ENCODE measurements at places on chromosomes 6 and 20.

DNA sequence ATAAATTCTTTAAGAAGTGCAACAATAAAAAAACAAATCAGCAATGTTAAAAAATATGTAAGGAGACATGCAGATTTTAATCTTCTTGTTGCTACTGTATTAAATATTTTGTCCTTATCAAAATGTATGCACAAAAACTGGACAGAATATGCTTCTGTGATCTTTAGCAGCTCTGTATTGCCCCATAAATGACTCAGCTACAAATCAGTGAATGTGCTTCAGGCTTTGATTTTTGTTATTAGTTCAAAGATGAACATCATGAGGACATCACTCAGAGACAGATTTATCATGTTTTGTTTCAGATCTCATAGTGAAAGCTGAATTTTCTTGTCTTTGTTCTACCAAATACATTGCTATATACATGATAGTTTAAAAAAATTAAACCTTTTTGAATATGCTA, 312.4 kb downstream of the GRIK2 start:
- no peak for DNase-seq

GRCh38 chr20:9490161-9490560, 24.2 kb upstream of the LAMP5 start:
- no peak for DNase-seq

DNA sequence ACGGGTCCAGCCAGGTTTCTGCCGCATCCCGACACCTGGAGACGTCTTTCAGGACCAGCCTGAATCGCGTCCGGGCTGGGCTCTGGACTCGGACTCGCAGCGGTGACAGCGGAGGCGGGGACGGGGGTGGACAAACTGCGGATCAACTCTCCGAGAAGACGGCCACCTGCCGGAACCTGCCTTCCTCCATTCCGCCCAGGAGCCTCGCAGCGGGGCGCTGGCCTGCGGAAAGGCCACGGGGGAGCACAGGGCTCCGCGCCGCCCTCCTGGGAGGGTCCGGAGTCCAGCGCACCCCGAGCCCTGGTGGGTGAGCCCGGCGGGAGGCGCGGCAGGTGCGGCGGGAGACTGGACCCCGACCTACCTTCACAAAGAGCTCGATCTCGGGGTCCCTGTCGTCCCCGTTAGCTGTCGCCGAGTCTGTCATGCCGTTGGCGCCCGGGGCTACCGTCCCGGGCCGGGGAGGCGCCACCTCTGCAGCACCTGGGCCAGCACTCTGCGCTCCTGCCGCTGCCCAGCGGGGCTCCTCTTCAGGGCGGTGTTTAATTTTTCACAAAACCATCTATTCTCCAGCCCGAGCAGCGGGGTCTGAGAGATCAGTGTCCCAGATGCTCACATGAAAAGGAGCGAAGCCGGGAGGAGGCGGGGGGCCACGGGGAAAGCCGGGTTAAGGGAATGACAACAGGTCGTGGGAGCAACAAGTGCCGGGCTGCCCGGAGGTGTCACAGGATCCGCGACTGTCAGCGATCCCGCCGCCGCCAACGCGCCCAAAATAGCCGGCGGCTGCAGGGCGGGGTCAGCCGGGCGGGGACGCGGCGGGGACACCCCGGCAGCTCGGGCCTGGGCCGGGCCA, at the start of gene CLIC5:
Gene CLIC5, minus strand, starts transcription at position 742 of the 850 bp plus-strand sequence. Its CDS starts 318 bp downstream, at position 424.
- DNase-seq = no peak

DNA sequence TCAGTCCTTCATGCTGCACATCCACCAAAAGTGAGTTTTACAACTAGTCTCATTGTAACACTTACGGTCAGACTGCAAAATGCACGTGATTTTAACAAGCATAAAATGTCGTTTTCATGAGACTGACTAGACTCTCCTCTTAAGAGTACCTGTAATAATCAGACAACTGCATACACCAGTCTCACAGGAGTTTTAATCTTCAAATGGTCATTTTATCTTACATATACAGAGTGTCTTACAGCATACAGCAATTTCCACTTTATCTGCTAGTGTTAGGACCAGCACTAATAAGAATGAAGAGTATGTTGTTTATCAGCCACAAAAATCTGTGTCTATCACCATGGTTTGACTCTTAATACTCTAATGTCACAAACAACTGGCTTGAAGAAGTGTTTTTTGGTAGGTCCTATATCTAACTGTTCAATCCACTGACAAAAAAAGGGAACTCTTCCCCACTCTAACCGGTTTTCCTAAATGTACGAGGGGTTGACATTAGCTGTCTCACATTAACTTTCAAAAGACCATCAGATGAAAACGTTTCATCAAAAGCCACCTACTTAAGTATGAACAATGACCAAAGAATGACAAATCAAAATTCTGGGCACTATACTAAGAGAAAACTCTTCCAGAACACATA, 1.5 kb upstream of the ASF1A start:
- no peak for DNase-seq

DNA sequence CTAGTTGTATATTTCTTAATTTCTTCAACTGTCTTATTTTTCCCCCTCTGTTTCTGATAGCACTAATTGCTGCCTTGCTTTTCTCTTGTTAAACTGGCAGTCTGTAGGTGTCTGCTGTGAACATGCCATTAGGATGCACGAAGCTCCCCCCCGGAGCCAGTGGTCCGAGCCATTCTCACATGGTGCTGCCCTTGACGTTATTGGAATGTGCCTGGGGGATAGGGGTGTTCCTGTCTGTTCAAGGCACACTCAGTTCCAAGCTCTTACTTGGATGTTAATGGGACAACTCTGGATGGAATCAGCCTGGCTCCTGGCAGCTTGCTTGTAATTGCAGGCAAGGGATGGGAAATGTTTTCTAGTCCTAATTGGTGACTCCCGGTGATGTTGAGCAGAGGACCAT, 68.4 kb downstream of the RREB1 start:
- DNase-seq = no peak

DNA sequence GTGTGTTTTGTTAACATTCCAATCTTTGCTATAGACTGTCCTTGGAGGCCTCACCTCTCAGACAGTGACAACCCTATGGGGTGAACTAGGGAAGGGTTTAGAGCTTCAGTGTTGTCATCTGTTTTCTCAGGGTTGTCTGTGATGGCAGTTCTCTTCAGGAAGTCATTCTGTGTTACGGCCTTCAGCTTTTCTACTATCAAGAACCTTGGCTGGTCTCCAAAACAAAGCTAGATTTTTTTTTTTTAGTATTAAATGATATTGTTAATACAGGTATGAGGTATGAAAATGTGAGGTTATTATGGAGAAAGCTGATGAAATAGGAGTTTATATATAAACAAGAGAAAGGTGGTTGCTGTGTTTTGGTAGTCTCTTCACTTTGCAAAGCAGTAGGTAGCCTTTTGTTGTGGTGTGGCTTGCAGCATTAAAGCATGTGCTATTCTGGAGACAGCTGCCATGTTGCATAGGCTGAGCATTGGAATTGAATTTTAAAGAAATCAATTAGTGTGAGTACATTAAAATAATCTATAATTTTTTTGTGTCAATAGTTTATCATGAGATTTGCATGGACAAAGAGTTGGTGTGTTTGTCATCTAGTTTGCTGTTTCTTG, 162.6 kb downstream of the CARMIL1 start:
- no peak for DNase-seq

GRCh38 chr20:47370850-47371782, 14.6 kb upstream of the ZMYND8 start:
- peak; percentile 50 for DNase-seq

- no peak for DNase-seq
These were observed 61.8 kb downstream of the EPB41L2 start for GRCh38 chr6:131001111-131001736.

DNA sequence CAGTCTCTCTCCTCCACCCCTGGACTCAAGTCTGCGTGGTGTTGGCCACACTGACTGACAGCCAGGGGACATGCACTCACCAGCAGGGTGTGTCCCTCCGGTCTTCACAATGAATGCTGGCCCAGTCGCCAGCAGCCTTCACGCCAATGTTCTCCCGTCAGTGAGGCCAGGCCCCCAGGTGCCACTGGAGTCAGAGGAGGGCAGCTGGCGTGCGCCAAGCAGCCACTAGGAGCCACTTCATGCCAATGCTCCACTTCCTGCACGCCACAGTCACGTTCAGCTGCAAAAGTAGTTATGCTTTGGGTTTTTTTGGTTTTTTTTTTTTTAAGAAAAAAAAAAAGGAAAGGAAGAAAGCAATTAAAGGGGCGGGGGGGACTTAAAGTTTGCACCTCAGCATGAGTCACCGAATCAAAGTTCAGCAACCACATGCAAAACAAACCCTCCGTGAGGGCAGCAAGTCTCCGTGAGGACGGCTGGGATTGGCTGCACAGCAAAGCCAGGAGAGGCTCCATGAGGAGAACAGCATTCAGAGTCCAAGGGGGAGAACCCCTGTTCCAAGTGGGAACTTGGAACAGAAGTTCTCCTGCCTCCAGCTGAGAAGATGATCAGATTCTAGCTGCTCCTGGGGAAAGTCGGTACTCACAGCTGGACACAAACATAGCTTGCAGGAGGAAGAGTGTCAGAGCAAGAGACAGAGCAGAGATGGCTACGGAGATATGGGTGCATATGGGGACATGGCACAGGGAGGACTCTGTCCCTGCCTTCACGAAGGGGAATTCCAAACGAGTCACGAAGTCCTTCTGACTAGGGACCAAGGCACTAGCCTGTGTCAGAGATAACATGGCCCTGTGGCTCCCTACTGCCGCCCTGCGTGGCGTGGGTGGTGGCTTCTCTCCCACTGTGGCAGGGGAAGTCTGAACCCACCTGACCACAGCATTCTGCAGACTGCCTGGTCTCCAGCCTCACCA, at the start of gene ZC3H12D:
Gene ZC3H12D, minus strand, starts transcription at position 282 of the 968 bp plus-strand sequence. CDS start 10,471 bp downstream, outside the sequence.
- no peak for DNase-seq

DNA sequence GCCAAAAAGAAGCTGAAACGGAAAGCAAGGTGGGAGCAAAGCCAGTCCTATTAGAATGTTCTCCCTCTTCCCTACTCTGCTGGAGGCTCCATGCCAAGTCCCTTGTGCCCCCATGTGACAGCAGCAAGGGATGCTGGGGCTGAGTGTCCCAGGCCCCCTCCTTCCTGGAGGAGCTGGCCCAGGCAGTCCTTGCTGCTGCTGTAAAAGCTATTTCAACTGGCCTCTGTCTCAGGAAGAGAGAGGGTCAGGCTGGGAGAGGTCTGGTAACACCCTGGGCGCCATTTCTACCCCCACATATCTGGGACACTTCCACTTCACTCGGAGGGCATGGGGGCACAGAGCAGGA, 25.0 kb downstream of the TTBK1 start:
- no peak for DNase-seq

- DNase-seq = peak; percentile 63
These were observed 80.0 kb upstream of the EYA2 start for GRCh38 chr20:46814366-46815232.

- no peak for DNase-seq
These were observed 627.4 kb upstream of the CITED2 start for GRCh38 chr6:140001821-140002341.

DNA sequence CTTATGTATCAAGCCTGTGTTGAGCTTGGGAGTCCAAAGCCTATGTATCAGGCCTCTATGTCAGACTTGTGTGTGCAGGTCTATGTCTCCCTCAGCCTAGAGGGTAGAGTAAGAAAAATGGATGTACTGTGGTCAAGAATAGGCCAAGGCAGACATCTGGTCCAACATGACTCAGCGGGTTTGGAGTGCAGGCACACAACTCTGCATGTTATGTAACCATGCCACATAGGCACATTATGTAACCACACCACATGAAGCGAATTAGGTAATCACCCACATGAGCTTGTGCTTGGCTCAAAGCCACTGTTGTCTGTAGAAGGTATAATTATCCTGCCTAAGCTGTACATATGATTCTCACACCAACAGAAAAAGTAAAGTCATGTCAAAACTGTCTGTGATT, 1190.5 kb upstream of the EYS start:
- no peak for DNase-seq

DNA sequence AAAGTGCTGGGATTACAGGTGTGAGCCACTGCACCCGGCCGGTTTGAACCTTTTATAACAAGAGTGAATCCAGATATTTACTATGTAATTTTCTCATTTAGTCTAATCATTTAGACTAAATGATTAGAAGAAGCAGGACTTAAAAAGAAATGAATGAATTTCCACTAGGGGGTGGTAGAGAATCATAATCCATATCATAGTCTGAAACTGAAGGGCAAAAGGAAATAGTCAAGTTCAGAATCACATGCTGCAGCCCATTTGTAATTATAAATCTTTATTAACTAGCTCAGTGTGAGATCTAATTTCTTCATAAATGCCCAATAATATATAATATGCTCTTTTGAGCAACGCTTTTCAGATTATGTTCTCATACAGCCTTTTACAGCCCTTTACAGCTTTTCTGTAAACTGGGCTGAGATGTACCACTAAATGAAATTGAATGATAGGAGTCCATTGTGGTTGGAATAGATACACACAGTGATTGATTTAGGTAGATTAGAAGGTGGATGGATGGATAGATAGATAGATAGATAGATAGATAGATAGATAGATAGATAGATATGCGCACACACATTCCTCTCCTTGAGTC, 31.8 kb downstream of the PSMB9 start:
- DNase-seq = no peak

DNA sequence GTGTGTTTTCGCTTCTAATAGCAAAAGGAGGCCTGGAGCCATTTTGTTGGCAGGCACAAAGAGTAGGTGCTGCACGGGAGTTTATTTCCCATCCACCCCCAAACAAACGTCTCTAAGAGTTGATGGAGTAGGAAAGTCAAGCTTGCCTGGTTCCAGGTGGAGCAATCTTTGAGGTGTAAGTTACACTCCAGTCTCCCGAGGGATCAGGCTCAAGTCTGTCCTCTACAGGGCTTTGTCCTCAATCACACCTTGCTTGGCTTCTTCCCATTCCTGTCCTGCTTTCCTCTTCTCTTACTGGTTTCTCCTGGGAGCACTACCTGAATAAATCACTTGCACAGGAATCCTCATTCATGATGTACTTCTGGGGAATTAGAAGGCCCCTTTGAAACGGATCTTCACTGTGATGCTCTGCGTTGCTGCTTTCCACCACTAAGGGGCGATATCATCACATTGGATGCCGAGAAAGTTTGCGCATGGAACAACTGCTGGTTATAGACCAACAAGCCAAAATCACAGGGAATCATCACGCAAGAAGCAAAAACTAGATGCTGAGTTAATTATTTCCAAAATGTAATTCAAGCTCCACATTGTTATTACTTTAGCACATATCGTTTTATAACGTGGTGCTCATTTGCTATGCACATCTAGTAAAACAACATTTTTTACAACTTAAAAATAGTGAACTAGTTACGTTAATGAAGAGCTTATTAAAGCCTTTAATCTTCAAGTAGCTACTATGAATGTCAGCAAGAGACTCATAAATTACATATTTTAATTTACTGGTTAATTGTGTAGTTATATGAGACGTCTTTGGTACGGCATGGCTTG, 156.8 kb downstream of the DNAH8 start:
- peak; percentile 31 for DNase-seq

DNA sequence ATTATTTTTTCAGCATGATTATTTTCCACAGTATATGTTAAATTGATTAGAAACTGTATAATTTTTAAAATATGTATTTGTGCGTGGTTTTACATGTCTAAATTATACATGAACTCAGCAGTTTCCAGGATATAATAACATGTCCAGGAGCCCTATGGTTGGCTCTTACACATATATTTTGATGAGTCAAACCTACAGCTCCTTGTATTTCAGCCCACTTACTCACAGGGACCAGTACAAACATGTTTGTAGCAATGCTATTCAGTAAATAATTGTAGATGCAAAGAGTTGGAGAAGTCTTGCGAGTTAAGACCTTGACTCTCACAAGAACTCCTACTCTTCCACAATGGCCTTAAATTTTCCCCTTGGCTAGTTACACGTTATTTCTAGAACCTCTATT, 107.2 kb upstream of the SASH1 start:
- DNase-seq = no peak

GRCh38 chr20:43721097-43721428, 5.7 kb downstream of the GTSF1L start:
- no peak for DNase-seq

GRCh38 chr20:31712112-31712553, 10.5 kb downstream of the BCL2L1 start:
- DNase-seq = no peak

Data from H54 (cell line).